SK-N-SH (cell line): ENCODE measurements at places on chromosomes 7 and 10.

DNA sequence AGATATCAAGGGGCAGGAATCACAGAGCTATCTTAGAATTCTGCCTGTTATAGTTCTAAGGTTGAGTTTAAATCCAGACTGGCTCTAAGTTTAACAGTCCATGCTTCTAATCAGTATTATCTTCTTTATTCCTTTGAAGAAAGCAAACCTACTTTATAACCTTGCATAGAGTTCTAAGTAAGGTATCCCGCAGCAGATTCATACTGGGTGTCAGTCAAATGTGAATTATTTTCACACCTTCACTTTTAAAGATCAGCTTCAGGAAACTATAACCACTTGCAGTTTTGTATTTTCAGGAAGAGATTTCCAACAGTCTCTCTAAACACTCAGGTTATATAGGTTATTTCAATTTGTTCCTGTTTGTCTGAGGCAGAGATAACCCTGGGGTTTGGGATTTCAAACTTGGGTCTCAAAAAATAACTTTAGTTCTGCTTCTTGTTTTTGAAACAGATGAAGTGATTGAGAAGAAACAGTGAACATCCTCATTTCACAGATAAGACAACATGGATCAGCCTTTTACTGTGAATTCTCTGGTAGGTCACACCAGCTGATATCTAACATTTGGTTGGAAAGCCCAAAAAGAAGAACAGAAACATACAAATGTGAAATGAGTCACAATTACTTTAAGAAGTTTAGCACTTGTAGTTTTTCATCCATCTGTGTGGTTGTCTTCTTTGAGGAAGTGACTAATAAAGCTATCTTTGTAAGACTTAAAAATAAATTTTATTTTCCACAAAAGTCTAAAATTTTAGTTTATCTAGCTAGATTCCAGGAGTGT, 21.4 kb downstream of the STAMBPL1 start:
- H3K27me3 ChIP-seq = no peaks in the 10 kb centered on the region
- peak overlapping the region; percentile 69 for H3K27ac ChIP-seq
- peaks cover 38% of the 10 kb centered on the region; the same call in 1 of the 2 replicates for H3K4me1 ChIP-seq
- H3K4me3 ChIP-seq = no peak overlapping the region

- peaks cover 17% of the 10 kb centered on the region for H3K4me1 ChIP-seq
- H3K4me3 ChIP-seq = no peak overlapping the region
- H3K36me3 ChIP-seq = peaks cover 48% of the 10 kb centered on the region
- H3K27ac ChIP-seq = peak overlapping the region; percentile 14
- DNase-seq = no peak
- H3K27me3 ChIP-seq = no peaks in the 10 kb centered on the region
These were observed 403.5 kb downstream of the SUGCT start for GRCh38 chr7:40538281-40538680.

DNA sequence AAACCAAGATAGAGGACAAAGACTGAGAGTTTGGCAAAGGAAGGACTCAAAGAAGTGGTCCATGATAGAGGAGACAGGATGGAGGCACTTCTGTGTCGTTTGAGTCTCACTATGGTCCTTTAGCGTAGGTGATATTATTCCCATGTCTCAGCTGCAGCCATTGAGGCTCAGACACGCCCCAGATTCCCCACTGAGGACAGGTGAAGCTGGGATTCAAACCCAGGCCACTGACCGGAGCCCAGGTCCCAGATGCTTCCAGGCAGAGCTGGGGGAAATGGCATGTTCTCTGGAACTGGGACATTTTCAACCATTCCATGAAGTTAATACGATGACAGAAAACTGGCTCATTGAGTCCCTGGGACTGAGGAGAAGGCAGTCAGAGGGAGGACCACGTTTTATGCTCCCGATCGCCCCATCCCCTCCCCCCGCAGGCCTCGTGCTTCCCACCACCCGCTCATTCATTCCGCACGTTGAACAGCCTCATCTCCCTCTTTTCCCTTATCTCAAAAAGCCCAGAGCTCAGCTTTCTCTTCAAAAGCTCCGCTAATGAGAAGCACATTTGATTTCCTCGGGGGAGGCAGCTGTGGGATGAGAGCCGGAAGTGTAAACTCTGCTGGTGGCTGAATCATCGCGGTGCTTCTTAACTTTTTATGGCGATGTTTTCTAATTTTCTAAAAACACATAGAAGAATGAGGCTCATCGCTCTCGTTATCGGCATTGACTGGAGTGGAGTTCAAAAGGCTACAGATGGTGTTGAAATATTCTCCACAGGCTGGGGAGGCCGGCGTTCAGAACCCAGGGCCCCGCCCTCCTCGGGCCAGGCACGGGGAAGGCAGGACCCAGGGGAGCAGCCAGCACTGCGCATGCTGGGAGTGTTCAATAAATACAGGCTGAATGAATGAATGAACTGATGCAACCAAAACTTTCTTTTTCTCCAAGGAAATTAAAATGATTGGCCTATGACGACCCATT, 64.0 kb downstream of the OAT start:
- H3K27ac ChIP-seq = no peak overlapping the region
- H3K4me1 ChIP-seq = no peaks in the 10 kb centered on the region
- peak overlapping the region; percentile 36 for H3K4me3 ChIP-seq
- no peaks in the 10 kb centered on the region for H3K36me3 ChIP-seq
- DNase-seq = peak; percentile 84

DNA sequence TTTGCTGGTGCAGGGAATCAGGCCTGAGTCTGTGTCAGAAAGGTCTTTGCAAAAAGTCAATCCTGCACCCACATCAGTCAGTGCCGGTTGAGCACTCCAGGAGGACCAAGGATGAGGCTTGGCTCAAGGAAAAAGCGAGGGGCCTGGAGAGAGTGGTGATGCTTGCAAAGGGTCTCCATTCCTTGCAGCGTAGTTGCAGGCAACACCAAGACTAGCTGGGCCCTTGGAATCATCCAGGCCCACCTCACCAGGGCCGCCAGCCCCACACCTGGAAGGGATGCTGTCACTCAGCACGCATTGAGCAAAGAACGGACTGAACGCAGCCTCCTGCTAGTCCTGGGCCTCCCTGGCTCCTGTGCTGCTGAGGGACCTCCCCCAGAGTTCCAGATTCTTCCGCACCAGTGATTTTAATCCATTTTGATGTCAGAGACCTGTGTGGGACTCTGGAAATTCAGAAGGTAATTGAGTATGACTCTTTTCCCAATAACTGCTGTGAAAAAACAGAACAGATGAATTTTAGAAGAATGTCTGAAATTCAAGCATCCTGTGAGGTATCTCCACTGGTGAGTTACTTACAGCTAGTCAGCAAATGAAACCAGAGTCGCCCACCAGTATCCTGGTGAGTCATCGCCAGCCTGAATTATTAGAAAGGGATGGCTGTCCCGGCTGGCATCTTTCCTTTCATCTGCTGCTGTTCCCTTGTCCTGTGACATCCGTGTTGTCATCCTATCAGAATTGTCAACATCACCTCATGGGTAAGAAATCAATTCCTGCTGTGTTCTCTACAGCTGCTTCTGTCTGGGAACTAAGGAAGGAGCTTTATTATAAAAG, 150.8 kb upstream of the NPS start:
- H3K36me3 ChIP-seq = no peaks in the 10 kb centered on the region
- no peaks in the 10 kb centered on the region for H3K27me3 ChIP-seq
- no peak overlapping the region for H3K4me3 ChIP-seq
- no peak overlapping the region; the same call in 1 of the 2 replicates for H3K27ac ChIP-seq
- no peaks in the 10 kb centered on the region; the same call in 1 of the 2 replicates for H3K4me1 ChIP-seq
- DNase-seq = peak; percentile 30

DNA sequence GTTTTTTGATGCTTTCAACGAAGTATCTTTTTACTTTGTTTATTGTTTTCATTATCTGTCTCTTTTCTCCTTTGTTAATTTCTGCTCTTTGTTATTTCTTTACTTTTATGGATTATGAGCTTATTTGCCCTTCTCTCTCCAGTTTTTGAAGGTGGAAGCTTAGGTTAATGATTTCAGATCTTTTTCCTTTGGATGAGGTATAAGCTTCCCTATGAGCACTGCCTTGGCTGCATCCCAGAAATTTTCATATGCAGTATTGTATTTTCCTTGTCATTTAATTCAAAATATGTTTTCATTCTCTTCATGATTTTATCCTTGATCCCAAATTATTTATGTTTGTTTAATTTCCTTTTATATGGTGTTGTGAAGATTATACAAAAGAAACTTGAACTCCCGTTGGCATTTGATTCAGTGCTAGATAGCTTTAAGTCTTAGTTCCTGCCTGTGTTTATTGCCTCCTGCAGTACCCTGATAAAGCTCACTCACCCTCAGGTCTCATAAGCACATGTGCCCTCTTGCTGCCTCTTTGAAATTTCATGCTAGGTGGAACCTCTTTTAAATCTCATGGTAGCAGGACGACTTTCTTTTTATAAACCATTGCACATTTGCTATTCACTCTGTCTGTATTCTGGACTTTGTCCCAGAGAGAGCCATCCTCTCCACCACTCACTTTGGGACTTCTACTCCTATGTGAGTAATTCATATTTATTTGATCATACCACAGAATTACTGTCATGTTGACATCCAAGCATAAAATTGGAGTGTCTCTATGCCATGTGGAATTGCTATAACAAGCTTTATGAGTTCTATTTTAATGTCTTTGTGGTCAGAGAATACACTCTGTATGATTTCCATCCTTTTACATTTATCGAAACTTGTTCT, 23.0 kb upstream of the CEP41 start:
- H3K27ac ChIP-seq = no peak overlapping the region
- H3K36me3 ChIP-seq = no peaks in the 10 kb centered on the region
- H3K4me3 ChIP-seq = no peak overlapping the region
- DNase-seq = no peak
- H3K4me1 ChIP-seq = no peaks in the 10 kb centered on the region
- H3K27me3 ChIP-seq = no peaks in the 10 kb centered on the region

GRCh38 chr7:14385074-14385473, 395.6 kb upstream of the ETV1 start:
- no peak overlapping the region for H3K27ac ChIP-seq
- no peak for DNase-seq
- no peaks in the 10 kb centered on the region for H3K36me3 ChIP-seq
- no peaks in the 10 kb centered on the region for H3K4me1 ChIP-seq

- H3K4me3 ChIP-seq = no peak overlapping the region; the same call in 1 of the 2 replicates
- no peaks in the 10 kb centered on the region; the same call in 1 of the 2 replicates for H3K4me1 ChIP-seq
- H3K36me3 ChIP-seq = peaks cover 20% of the 10 kb centered on the region
- H3K27ac ChIP-seq = peak overlapping the region; percentile 43
These were observed 121.8 kb downstream of the KMT2C start for GRCh38 chr7:152313831-152314604.

- H3K27ac ChIP-seq = peak overlapping the region; percentile 95
These were observed 1.3 kb downstream of the ABI1 start for GRCh38 chr10:26859241-26860101.

- DNase-seq = peak; percentile 51
- H3K27me3 ChIP-seq = no peaks in the 10 kb centered on the region
- peak overlapping the region; percentile 67 for H3K27ac ChIP-seq
These were observed 31.9 kb downstream of the RSBN1L start for GRCh38 chr7:77727936-77728701.

DNA sequence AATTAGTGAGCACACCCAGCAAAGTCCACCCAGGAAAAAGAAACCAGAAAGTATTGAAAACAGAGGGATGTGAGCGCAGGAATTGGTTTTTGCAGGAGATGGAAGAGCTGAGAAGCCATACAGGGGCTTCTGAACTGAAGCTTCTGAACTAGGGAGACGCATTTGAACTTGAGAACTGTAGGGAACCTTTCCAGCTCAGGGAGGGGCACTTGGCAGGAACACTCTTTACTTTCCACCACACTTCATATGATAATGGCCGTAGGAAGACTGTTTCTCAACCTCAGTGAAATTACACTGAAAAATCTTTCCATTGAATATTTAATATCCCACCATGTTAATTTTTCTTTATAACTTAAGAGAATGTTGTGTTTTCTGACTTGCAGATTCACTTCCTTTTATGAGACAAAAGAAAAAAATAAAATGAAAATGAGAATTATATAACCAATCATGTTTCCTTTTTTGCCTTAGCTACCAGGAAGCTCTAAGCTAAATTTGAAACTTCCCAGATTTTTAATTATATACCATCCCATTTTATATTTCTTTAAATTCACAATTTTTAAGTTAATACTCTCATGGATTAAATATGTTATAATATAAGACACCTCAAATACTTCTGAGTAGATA, 98.3 kb upstream of the TCF7L2 start:
- H3K27ac ChIP-seq = no peak overlapping the region
- no peaks in the 10 kb centered on the region for H3K27me3 ChIP-seq
- no peaks in the 10 kb centered on the region for H3K4me1 ChIP-seq
- no peak for DNase-seq
- H3K36me3 ChIP-seq = no peaks in the 10 kb centered on the region

DNA sequence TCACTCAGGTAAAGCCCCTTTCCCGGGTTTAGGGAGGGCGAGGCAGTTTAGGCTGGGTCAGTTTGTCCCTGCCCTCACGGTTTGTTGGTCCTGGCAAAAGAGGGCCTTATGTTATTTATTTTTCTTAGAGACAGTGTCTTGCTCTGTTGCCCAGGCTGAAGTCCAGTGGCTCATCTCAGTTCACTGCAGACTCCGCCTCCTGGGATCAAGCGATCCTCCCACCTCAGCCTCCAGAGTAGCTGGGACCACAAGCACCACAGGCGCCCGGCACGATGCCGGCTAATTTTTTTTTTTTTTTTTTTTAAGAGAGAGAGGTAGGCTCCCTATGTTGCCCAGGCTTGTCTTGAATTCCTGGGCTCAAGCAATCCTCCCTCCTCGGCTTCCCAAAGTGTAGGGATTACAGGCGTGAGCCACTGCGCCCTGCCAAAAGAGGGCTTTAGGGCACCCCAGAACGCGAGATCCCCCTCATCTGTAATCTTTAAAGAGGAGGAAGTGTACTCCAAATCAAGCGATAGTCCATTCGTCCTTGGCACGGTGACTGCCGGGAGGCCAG, 626 bp upstream of the BMS1 start:
- DNase-seq = no peak
- H3K27ac ChIP-seq = peak overlapping the region; percentile 86
- H3K36me3 ChIP-seq = peaks cover 25% of the 10 kb centered on the region

GRCh38 chr10:83073472-83073871, 1065.8 kb upstream of the GHITM start:
- no peak for DNase-seq
- H3K4me3 ChIP-seq = no peak overlapping the region
- no peaks in the 10 kb centered on the region for H3K36me3 ChIP-seq
- no peaks in the 10 kb centered on the region for H3K27me3 ChIP-seq
- no peak overlapping the region for H3K27ac ChIP-seq

- H3K27me3 ChIP-seq = no peaks in the 10 kb centered on the region
- H3K36me3 ChIP-seq = no peaks in the 10 kb centered on the region
- no peak overlapping the region for H3K27ac ChIP-seq
- no peak for DNase-seq
- H3K4me1 ChIP-seq = no peaks in the 10 kb centered on the region
- no peak overlapping the region for H3K4me3 ChIP-seq
These were observed 192.3 kb downstream of the IMMP2L start for GRCh38 chr7:111370002-111370401.

- no peaks in the 10 kb centered on the region for H3K4me1 ChIP-seq
- H3K27ac ChIP-seq = no peak overlapping the region
- no peaks in the 10 kb centered on the region for H3K27me3 ChIP-seq
- H3K36me3 ChIP-seq = peaks cover 78% of the 10 kb centered on the region
- H3K4me3 ChIP-seq = no peak overlapping the region
These were observed 56.0 kb downstream of the NDUFB2 start for GRCh38 chr7:140752533-140752932.

- H3K4me3 ChIP-seq = no peak overlapping the region
- H3K27ac ChIP-seq = no peak overlapping the region; the same call in 1 of the 2 replicates
- no peak for DNase-seq
- H3K36me3 ChIP-seq = no peaks in the 10 kb centered on the region
These were observed 163.1 kb downstream of the UBE2H start for GRCh38 chr7:129789652-129790051.
